ENCODE measurements at places on chromosomes 13 and 19. TPM values are rescaled to one million over a fixed set of nuclear protein-coding genes. Genes with fewer than 3 reads are reported as not detected.

- DNase-seq: no peak
Measured at GRCh38 chr13:110557082-110557481, 4.4 kb downstream of the RAB20 start.

- no peak for DNase-seq
Measured at GRCh38 chr19:13066933-13067807, 35.5 kb downstream of the LYL1 start.

GRCh38 chr13:34012382-34012781, 194.4 kb downstream of the RFC3 start:
- no peak for DNase-seq

ETV2 gene
- 0.27 TPM for total RNA-seq

SULT2B1 gene
- 0.35 TPM for total RNA-seq

GRCh38 chr19:6325614-6326013, 7.8 kb downstream of the ACER1 start:
- DNase-seq: no peak

GRCh38 chr19:347946-348861, 3.6 kb upstream of the MIER2 start:
- no peak for DNase-seq

MAP2K2 gene
- 148 TPM for total RNA-seq

ACER1 gene
- total RNA-seq: not detected

SLC10A2 gene
- total RNA-seq: not detected

- DNase-seq: no peak
Measured at GRCh38 chr13:106118996-106119395, 416.5 kb downstream of the EFNB2 start.

DNA sequence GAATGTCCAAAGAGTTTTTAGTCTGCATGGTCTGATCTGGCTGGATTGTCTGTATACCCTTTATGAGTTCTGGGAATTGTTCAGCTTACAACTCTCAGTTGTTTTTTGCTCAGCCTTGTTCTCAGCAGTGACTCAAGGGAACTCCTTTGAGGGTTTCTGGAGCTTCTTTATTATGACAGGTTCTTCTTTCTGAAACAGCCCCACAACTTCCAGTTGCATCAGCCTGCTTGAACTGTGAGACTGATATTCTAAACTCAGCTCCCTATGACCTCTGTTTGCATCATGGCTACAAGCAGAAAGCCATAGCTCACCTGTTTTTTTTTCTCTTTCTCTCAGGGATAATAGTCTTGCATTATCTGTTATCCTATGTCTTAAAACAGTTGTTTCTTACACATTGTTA, 85.0 kb downstream of the TDRD3 start:
- no peak for DNase-seq

GRCh38 chr13:36559375-36559774, 114.4 kb upstream of the SERTM1 start:
- no peak for DNase-seq

TLE2 gene
- total RNA-seq: 66.5 TPM

FCHO1 gene
- total RNA-seq: 0.97 TPM

GRCh38 chr13:67048084-67048820, 181.9 kb downstream of the PCDH9 start:
- DNase-seq: no peak

DNA sequence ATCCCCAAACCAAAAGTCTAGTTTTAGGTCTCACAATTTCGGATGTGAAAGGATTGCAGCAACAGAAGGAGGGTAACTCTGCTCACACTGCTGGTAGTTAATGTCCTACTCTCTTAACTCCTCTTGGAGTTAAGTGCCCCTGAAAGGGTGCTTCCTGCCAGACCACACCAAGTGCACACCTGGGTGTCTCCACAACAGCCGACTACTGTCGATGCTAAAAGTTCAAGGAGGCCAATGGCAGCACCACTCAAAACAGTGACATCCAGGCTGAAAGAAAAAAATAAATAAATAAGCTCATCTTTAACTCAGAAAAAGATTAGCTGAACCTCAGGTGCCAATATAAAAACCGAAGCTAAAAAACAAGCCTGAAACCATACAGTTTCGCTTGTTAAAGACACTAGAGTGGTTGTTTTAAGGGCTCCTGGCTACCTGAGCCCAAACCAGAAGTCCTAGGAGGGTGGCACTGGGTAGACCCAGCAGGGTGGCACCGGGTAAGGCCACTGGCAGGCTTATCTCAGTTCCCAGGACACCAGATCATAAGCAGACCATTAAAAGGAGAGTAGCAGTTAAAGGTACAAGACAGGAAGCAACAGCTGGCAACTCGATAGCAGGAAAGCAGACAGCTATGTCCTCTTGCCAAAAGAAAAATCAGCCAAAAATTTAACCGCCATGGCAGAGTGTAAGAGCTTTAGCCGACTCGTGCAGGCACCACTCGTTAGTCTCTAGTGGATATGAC, 39.3 kb downstream of the BRD4 start:
- DNase-seq: peak; percentile 47

LRP3 gene
- total RNA-seq: 19.5 TPM

GRCh38 chr19:45595814-45596213, 6.2 kb downstream of the GPR4 start:
- DNase-seq: peak; percentile 48

LRG1 gene
- 0.30 TPM for total RNA-seq
